ENCODE measurements at places on chromosomes 1 and 21.

GRCh38 chr1:51863384-51863783 lies 15.1 kb downstream of the NRDC start:
- DNase-seq = peak; percentile 39

- DNase-seq = no peak
These were observed 45.9 kb downstream of the KLHDC7A start for GRCh38 chr1:18526436-18527275.

DNA sequence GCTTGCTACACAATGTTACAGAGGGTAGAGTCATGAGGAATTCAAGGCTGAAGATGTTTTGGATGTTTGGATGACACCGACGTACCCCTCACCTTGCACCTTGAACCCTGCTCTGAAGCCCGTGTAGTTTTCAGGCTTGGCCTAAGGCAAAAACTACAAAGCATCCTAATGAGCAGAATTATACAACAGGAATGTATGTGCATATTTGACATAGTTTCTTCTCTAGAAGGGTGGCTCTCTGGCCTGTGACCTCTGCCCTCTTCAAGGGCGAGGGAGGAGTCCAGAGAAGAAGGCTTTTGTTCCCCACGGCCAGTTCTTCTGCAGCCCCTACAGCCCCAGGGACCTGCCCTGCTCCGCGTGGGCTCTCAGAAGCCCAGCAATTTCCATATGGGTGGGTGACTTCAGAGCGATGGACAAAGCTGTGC lies 43.3 kb downstream of the L1TD1 start:
- DNase-seq = no peak

DNA sequence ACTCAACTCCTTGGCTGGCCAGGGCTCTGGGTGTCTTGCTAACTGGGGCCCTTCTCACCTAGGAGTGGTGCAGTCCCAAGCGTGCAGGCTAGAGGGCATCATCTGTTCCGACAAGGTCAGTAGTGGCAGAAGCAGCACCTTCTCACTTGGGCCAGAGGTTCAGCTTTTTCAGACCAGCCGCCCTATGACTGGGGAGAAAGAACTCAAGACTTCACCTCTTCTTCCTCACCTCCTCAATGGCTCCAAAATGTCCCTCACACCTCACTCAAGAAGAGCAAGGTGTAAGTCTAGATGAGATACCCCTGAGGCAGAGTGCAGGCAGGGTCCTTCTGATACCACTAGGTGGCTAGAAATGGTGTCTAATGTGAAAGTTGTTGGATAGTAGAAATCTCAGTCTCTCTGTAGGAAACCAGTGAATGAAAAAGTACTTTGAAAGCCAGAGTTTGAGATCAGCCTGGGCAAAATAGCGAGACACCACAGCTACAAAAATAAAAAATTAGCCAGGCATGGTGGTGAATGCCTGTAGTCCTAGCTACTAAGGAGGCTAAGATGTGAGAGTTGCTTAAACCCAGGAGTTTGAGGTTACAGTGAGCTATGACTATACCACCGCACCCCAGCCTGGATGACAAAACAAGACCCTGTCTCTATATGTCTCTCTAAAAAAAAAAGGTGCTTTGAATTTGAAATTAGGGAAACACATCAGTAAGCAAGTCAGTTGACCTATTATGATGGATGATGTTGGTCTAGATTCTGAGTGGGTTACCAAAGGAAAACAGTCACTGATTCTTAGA lies 8.6 kb upstream of the IL20 start:
- DNase-seq = peak; percentile 52

DNA sequence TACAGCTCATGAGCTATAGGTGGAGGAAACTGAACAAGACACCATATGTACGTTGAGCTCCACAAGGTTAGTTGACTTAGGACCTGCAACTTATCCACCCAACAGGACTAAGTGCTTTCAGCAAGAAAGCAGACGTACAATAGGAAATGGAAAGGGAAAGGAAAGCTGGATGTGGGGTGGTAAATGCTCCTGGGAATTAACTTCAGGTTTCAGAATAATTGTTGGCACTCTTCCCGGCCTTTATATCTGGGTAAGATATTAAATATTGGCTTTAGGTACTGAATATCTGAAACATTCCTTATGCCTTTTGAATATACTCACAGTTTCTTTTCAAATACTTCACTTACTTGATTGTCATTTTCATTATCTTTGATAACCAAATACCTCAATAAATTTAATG lies 36.3 kb downstream of the GLMN start:
- DNase-seq = no peak

DNA sequence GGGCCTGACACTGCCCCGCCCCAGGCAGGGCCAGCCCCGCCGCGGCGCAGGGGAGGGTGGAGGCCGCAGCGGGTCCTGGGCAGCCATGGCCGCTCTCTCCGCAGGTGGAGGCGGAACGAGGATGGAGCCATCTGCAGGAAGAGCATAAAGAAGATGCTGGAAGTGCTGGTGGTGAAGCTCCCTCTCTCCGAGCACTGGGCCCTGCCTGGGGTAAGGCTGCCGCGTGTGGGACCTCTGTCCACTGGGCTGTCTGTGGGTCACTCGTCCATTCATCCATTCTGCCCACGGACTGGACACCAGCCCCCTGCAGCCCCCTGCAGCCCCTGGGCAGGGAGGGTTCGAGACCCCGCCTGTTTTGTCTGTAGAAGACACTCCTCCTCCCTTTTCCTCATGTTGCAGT lies 18.4 kb upstream of the LRRC3 start:
- no peak for DNase-seq

- no peak for DNase-seq
These were observed 78.6 kb downstream of the EXTL2 start for GRCh38 chr1:100816049-100816448.

GRCh38 chr1:178308438-178308837 lies 188.3 kb downstream of the CLEC20A start:
- no peak for DNase-seq

GRCh38 chr1:223824712-223825111 lies 21.0 kb downstream of the TP53BP2 start:
- no peak for DNase-seq

- DNase-seq = no peak
These were observed at the start of gene TEKT2 for GRCh38 chr1:36083635-36084496. Gene TEKT2 (plus strand): TSS chr1:36084094. CDS start chr1:36084922, 828 bp downstream.

DNA sequence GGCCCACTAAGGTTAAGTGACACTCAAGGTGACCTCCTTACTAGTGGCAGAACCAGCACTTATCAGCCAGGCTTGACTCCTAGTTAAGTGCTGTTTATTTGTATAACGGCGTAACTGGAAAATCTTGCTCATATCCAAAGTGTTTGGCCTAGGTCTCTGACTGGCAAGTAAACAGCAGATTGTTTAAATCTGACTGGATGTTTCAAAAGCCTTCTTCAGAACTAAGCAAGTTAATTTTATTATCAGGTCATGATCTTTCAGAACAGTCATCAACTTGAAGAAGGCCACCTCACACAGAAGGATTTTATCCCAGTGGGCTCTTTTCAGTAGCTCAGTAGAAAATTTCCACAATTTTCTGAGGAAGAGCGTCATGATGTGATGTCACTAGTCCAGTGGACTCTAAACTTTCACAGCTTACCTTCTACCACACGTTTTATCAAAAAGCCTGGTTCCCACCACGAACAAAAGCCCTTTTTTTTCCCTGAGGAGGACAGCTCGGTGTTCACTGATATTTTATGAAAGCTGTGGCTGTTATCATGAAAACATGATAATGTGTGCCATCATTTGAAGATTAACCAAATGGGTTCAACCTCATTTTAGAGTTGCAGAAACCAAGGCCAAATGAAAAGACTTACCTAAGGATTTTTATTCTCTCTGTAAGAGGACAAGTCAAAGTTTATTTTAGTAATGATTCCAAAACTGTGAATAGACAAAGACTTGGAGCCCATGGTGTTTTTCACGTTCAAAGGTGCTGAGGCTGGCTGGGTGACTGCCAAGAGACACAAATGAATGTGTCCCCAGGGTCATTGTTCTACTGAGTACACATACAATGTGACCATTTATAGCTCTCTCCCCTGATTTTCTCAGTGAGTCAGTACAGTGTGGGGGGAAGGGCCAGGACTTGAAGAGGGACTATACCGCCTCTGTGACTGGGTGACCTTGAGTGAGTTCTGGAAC lies 9.1 kb downstream of the SGIP1 start:
- no peak for DNase-seq

DNA sequence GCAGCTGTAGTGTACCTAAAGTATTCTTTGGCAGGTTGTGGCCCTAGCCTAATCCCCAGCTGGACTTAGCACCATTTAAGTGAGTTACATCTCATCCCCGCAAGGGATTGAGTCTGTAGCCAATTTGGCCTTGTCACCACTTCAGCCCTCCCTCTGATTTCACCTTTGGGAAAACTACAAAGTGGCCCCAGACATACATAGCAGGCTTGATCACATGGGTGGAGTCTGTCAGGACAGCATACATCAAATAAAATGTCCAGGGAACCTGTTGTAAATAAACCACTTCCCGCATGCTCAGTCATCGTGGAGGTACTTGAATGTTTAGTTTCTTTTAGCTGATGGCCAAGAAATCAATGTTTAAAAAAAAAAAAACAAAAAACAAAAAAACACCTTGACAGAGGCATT lies 142.5 kb downstream of the DHRS3 start:
- peak; percentile 20 for DNase-seq

DNA sequence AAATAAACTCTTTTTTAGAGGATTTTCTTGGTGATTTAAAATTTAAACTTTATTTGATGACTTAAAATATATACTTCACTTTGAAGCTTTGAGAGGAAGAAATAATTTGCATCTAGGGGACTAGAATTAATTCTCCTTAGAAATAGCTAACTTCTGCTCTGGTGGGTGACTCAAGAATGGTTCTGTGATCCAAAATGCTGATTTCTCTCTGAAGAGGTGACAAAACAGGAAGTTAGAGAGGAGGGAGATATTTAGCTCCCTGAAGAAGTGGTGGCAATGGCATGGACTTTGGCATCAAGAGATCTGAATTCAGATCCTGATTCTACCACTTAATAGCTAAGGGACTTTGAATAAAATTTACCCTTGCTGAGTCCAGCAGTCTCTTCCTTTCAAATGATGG lies 125.8 kb upstream of the ATP1B1 start:
- no peak for DNase-seq

DNA sequence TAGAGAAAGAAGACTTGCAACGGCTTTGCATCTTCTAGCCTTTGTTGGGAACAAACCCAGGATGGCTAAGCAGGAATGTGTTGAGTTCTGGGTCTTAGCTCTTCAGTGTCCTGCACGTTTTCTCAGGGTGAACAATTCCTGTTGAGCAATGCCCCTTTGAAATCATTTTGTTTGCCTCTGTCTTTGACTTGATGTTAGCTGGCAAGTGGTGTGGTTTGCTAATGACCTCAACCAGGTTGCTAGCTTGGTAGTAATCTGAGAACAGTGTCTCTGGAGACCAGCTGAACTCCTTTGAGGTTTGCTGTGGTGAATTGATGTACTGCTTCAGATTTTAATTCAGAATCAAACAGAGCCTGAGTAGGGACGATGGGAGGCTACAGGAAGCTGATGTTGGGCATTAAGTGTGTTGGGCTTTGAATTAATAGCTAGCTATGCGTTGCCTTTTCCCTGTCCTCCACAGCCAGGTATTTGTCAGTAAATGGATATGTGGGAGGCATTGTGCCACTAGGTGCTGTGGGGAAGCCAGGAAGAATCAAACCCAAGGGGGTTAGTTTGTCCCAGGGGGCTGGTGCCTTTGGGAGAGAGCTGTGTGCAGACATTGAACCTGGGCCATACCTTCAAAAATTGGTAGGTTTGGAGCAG lies 23.3 kb upstream of the SRSF10 start:
- DNase-seq = no peak

DNA sequence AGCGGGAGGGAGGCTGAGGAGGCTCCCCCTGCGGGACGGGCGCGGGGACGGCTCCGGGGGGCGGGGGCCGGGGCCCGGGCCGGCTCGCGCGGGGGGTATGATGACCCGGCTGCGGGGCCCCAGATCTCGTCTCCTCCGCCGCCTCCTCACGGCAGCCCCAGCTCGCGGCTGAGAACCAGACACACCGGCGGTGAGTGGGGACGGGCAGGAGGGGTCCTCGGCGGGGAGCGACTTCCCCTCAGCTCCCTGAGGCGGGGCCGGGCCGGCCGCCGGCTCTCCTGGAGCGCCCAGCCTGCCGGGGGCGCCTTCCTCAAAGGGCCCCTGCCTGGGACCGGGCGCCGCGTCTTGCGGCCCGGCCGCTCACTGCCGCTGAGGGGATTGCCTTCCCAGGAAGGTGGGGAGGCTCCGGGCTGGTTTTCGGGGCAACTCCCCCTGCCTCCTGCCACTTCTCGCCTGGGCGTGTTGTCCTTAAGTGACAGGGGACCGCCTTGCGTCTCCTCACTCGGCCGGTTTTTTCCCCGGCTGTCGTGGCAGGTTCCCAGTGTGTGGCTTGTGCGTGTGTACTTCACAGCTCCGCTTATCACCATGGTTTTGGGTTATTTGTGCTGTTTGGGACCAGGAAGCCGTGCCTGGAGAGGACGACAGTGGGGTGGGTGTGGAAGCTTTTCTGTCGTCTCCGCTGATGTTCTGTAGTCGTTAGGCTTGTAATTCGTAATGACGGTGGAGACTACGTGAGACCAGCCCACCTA lies 800 bp downstream of the HIPK1 start:
- DNase-seq = peak; percentile 95

Data from natural killer cell (primary cell).